AG09319 (cell line): ENCODE measurements at places on chromosomes 7 and 10.
A peak's percentile ranks its signal among the peaks of the same experiment; 100 is the strongest.

DNA sequence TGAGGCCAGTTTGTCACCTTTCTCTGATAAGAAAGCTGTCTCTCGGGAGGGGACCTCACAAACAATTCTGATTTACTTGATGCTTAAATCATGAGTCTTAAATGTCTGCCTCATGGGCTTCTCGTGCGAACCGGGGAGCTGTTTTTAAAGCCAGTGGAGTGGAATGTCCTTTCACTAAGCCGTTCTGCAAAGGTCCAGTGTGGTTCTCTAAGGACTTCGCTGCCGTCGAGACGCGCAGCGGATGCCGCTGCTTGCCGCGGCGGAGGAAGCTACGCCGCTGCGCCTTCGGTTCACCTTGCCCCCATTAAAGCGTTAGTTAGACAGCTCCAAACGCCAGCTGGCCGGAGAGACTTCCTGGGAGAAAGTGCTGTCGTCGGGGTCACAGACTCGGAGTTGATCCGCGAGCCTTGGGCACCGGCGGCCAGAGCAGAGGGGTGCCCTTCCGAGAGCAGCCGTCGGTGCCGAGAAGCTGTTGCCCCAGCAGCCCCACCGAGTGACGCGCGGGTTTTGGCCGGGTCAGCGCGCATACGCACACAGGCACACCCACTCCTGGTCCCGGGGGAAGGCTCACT is 1.3 kb upstream of the HMX3 start:
- no peak for DNase-seq

DNA sequence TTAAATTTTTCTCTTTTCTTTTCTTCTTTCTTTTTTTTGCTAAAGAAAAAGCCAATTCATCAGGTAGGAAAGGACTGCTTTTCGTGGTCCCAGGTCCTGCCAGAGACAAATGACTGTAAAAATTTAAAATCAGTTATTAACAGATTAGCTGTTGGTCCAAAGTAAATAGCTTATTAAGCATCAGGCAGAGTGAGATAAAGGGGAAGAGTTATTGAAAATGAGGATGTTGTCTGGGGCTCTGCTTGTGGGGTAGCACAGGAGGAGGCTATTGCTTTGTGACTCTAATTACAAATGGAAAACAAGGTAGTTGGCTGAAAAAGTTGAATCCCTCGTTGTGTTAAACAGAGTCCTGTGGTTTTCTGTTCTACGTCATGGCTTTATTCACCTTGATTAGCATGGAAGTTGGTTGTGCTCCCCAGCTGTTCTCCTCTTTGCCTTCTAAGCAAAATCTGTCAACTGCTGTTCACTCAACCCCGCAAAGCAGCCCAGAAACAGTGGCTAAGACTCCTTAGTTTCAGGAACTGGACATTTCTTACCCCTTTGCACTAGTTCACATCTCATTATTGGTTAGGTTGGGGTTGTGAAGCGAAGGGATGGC is 128.9 kb downstream of the SNX10 start:
- DNase-seq = no peak

DNA sequence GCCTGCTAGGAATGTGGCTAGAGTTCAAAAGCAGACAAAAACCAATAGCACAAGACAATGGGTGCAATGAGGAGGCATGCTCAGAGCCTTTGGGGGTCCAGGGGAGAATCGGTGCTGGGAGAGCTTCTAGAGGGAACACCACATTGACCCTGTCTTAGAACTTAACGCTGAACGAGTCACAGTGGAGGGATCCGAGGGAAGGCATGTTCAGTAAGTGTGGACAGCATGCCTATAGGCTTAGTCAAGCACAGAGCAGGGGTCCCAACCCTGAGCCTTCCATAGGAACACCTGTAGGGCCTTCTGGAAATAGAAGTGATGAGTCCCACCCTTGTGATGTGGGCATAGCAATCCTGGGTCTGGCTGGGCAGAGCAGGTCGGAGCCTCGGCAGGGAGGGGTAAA is 148.7 kb downstream of the PKD1L1 start:
- no peak for DNase-seq

DNA sequence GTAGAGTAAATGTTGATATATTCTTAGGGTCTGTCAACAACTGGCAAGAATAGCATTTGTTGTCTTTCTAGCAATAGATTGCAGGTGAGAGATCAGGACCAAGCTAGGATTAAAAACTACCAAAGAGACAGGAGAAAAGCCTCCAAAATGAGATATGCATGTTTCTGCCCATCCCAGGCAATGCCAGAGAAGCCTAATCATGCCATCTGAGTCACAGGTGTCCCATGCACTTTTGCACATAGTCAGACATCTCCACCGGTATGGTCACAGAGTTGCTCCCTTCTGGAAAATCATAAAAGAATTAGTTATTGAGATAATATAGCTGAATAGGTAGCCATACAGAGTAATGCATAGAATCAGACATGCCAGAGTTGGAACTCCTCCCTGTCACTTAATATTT is 50.6 kb downstream of the PDK4 start:
- DNase-seq = no peak

GRCh38 chr10:97981816-97982215 is 48.6 kb downstream of the CRTAC1 start:
- DNase-seq = no peak

GRCh38 chr7:17680943-17681351 is 259.3 kb downstream of the SNX13 start:
- no peak for DNase-seq

DNA sequence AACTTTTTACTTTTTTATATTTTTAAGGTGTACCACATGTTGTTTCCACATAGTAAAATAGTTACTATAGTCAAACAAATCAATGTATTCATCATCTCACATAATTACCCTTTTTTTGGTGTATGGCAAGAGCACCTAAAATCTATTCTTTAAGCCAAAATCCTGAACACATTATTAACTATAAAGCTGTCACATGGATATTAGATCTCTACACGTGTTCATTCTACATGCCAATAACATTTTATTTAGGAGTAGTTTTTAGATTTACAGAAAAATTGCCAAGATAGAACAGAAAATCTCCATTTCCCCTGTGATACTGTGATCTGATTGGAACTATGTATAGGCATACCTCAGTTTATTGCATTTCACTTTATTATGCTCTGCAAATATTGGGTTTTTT is 137.1 kb downstream of the SH2D4B start:
- no peak for DNase-seq

DNA sequence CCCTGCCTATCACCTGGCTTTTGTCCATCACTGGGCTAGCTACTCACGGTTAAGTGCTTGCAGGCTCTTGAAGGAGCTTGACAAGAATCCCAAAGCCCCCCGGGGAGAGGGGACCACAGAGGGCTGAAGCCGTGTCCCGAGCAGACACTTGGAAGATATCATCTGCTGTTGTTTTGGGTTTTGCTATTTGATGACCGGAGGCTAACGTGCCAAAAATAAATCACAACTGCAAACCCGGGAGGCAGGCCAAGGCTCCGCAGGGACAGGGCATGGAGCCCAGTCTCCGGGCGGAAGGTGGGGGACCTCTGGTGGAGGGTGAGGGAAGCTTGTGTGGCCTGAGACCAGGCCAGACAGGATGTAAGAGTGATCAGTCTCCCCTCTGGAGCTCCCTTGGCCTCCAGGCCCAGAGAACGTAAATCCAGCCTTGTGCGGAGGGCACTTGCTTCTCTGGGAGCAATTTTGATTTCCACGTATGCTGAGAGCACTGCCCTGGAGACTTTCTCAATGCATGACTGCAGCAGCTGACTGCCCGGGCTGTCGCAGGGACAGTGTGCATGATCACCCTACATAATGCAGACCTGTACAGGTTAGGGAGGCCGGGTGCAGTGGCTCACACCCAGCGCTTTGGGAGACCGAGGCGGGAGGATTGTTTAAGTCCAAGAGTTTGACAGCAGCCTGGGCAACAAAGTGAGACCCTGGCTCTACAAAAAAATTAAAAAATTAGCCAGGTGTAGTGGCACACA is at the start of gene PHKG1:
TSS of gene PHKG1 (minus strand) at position 164 of the 743 bp plus-strand sequence. CDS start 4,011 bp downstream, outside the sequence.
- DNase-seq = peak; percentile 82

GRCh38 chr7:149020483-149020882 is 7.8 kb downstream of the PDIA4 start:
- no peak for DNase-seq

GRCh38 chr7:149454006-149454405 is 6.9 kb downstream of the ZNF777 start:
- DNase-seq = no peak

GRCh38 chr7:113796557-113796956 is 122.3 kb downstream of the PPP1R3A start:
- DNase-seq = no peak

- no peak for DNase-seq
Observed at GRCh38 chr10:81248886-81249285, 626.1 kb upstream of the NRG3 start.

DNA sequence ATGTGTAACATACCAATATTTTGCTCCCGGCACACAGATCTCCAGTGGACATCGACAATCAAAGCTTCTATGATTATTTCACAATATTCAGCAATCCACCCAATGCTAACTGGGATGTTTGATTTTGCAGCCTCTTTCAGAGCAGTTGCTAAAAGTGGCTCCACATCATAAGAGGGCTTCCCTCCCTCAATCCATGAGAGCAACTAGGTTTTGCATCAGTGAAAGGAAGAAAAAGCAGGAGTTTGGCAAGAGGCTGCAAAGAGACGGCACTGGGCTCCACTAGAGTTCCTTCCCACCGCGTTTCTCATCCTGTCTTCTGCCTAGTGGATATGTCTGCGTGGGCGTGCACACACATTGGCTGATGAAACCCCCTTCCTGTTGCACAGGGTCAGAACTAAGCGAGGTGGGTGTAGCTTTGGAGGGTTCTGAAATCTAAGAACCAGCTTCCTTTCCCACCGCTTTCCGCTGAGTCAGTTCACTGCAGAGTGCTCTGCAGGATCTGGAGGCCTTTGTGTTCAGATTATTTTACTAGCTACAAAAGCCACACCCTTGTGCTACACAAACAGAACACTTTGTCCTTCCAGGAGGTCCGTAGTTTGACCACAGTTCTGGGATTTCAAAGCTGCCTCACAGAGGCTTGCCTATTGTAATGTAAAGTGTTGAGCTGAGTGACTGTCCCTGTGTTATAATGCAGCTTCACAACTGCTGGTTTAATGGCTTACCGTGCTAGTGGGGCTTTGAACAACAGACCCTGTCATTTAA is 28.1 kb downstream of the ARL4A start:
- DNase-seq = peak; percentile 83

- DNase-seq = no peak
Observed at GRCh38 chr7:40474790-40475680, 340.2 kb downstream of the SUGCT start.

GRCh38 chr7:102431617-102432298 is 1.6 kb upstream of the ORAI2 start:
- DNase-seq = no peak

DNA sequence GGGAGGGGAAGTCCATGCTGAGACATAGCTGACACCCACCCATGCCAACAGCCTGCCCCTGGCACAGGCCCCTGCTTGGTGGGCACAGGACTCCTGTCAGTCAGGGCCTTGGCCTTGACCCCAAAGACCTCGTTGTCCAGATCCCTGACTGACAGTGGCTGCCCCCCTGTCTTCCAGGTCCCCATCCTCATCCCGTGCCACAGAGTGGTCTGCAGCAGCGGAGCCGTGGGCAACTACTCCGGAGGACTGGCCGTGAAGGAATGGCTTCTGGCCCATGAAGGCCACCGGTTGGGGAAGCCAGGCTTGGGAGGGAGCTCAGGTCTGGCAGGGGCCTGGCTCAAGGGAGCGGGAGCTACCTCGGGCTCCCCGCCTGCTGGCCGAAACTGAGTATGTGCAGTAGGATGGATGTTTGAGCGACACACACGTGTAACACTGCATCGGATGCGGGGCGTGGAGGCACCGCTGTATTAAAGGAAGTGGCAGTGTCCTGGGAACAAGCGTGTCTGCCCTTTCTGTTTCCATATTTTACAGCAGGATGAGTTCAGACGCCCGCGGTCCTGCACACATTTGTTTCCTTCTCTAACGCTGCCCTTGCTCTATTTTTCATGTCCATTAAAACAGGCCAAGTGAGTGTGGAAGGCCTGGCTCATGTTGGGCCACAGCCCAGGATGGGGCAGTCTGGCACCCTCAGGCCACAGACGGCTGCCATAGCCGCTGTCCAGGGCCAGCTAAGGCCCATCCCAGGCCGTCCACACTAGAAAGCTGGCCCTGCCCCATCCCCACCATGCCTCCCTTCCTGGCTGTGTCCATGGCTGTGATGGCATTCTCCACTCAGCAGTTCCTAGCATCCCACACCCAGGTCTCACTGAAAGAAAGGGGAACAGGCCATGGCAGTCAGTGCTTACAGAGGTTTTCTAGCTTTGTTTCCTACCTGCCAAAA is 197.2 kb downstream of the EBF3 start:
- DNase-seq = no peak

GRCh38 chr10:69867699-69868558 is 66.2 kb downstream of the COL13A1 start:
- no peak for DNase-seq

- no peak for DNase-seq
Observed at GRCh38 chr10:74179111-74179710, 28.2 kb downstream of the ADK start.

- DNase-seq = no peak
Observed at GRCh38 chr10:11668847-11669610, 57.6 kb upstream of the USP6NL start.

DNA sequence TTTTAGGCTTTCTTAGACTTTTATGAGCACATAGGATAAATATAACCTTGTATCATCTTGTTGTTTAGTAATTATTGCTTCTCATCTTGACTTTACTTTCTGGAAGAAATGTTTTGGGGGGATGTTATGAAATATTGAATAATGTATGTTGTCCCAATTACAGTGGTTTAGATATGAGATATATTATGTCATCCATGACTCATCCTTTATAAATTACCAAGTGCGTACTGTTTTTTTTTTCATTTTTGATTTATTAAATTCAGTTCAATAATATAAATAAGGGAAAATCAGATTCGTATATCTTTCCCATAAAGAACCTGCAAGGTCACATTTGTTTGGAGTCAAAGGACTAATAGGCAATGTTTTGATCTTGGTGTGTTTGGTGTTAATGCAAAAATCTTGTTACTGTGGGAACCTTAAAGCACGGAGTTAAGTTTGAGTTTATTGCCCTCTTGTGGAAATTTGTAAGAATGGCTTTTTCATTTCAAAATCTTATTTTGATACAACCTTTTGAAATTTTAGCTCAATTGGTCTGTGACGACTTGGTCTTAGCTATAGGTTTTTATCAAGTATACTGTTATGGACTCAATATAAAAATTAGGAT is 108.6 kb downstream of the SRI start:
- DNase-seq = peak; percentile 7

DNA sequence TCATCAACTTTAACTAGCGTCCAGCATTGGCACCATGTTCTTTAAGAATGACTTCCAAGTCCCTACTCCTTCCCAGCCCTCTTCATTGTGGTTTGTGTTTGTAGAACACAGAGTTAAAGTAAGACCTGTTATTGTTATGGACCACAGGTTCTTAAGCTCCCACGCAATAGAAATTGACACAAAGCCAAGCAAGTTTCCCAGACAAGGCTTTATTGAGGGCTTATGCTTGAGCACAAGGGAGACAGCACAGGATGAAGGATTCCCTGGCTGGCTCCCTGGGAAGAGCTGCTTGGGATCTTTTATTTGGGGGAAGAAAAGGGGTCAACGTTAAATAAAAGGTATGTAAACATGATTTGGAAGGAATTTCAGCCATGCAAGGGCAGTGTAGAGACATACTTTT is 44.3 kb upstream of the PRKCQ start:
- DNase-seq = no peak
